Mucosa of descending colon (tissue), 3 donors: ENCODE measurements at places on chromosomes 3 and 15. TPM values are rescaled to one million over a fixed set of nuclear protein-coding genes. Genes with fewer than 3 reads are reported as not detected.
A peak's percentile ranks its signal among the peaks of the same experiment; 100 is the strongest.

Gene OR5H6
- total RNA-seq, result not detected

Gene TP63
- total RNA-seq, result 0.31 TPM

Gene NUDT16
- total RNA-seq, result 39.9 TPM

Gene RIOX2
- total RNA-seq, result 20.7 TPM

GRCh38 chr3:159945930-159946329, 42.7 kb upstream of the IL12A start:
- no peak for DNase-seq

GRCh38 chr3:29285471-29286071, 4.7 kb downstream of the RBMS3 start:
- DNase-seq, result no peak

- no peak for DNase-seq
Observed at GRCh38 chr3:192848371-192849233, 69.1 kb downstream of the MB21D2 start.

GRCh38 chr3:141089339-141090152, 38.4 kb downstream of the SPSB4 start:
- no peak for DNase-seq

- peak; percentile 72 for DNase-seq
Observed at GRCh38 chr15:73926219-73927002, at the start of gene LOXL1. TSS of gene LOXL1 (plus strand) at chr15:73926462. CDS start at chr15:73926784, 322 bp downstream.

- DNase-seq, result no peak
Observed at GRCh38 chr15:53982071-53982680, 3.9 kb downstream of the UNC13C start.
